ENCODE measurements at places on chromosomes 3 and 15.

GRCh38 chr3:114104414-114104813, 47.9 kb downstream of the QTRT2 start:
- DNase-seq = no peak

- no peak for DNase-seq
Observed at GRCh38 chr15:98420837-98421236, 227.5 kb upstream of the IGF1R start.

DNA sequence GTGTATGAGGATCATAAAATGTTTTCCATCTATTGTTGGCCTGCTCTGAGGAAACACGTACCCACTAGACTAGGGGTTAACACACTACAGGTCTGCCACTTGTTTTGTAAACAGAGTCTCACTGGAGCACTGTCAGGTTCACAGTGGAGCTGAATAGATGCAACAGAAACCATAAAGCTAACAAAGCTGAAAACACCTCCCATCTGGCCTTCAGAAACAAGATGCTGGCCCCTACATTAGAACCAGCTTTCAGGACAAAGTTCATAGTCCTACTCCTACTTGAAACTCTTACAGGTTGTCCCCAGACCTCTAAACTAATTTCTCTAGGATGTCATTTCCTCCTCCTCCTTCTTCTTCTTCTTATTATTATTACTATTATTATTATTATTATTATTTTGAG, 42.3 kb downstream of the SNX4 start:
- DNase-seq = no peak

DNA sequence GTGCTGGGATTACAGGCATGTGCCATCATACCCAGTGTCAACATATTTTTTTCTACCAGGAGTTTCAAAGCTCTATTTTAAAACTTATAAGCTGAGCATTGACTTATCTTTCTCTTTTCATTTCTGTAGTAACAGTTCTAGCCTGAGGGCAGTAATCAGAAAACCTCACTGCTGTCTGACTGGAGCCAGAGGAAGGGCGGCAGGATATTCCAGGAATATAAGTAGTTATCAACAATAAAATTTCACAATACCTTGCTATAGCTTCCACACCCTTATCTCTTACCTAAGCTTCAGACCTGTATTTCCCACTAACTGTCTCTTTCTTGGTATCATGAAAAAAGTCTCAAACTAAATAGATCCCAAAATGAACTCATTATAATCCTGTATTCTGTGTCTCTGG, 5.1 kb upstream of the NEDD4 start:
- DNase-seq = no peak

GRCh38 chr15:49320351-49320750, 102.7 kb upstream of the FGF7 start:
- DNase-seq = no peak

GRCh38 chr3:187274977-187275338, 16.6 kb downstream of the MASP1 start:
- DNase-seq = peak; percentile 11
